Activated naive CD8-positive, alpha-beta T cell treated with anti-CD3 and anti-CD28 coated beads for 36 hours (primary cell): ENCODE measurements at places on chromosomes 1 and 21. TPM values are rescaled to one million over a fixed set of nuclear protein-coding genes. Genes with fewer than 3 reads are reported as not detected.

The AGRN gene
- total RNA-seq: 30.5 TPM

DNA sequence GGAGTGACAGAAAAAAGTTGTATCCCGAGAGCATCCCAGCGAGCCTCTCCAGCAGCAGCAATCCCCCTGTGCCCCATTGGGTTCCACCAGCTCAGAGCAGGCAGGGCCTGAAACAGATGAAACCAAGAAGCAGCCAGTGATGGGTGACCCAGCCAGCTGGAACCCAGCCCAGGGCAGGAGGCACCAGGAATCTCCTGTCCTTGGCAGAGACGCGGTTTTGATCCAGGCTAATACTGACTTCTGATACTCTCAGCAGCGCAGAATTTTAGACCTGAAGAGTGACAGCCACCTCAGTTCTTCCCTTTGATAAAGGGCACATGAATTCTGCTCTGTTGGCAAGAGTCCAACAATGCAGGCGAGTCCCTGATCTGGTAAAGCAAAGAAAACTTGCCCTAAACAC is 11.4 kb upstream of the OLIG1 start:
- DNase-seq: no peak
- H3K27me3 ChIP-seq: peaks cover 13% of the 10 kb centered on the region
- peaks cover 9% of the 10 kb centered on the region for H3K4me1 ChIP-seq

The CD52 gene
- total RNA-seq: 278 TPM

- no peak overlapping the region for H3K4me3 ChIP-seq
- peaks cover 10% of the 10 kb centered on the region for H3K27me3 ChIP-seq
- no peaks in the 10 kb centered on the region for H3K4me1 ChIP-seq
- H3K36me3 ChIP-seq: no peaks in the 10 kb centered on the region
These were observed 123.7 kb downstream of the DAB1 start for GRCh38 chr1:57300186-57300585.

DNA sequence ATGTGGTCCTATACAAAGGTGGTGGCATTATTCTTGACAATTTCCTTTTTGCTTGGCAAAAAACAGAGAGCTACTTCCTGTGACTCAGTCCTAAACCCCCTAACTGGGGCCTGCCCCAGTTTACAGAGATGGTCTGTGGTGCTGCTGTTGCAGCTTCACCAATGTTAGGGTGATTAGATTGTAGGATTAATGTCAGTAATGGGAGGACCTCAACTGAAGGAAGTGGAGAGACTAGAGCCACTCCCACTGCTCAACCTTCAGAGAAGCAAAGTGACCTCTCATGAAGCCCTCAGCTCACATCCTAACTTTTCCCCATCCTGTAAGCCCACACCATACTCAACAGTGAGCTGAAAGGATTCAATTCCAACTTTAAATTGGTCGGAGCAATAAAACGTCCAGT is 3.6 kb downstream of the S100A6 start:
- DNase-seq: peak; percentile 56
- peak overlapping the region; percentile 93 for H3K4me3 ChIP-seq
- no peaks in the 10 kb centered on the region for H3K27me3 ChIP-seq
- peak overlapping the region; percentile 90 for H3K27ac ChIP-seq
- peaks cover 19% of the 10 kb centered on the region for H3K36me3 ChIP-seq

DNA sequence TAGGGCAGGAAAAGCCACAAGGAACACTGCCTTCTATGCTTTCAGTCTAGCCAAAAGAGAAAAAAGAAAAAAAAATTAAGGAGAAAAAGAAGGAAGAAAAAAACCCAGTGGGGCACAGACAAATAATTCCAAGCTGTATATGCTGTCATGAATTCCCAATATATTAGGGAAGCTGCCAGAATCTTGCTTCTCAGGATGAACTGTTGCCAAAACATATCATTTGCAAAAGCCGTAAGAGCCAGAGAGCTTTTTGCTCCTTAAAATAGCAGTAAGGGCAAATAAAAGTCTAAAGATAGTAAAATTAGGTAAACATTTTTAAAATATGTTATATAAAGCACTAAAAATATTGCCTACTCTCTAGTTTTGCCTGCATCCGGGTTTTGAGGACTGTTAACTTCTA is 52.1 kb downstream of the PGM1 start:
- no peak overlapping the region for H3K4me3 ChIP-seq
- H3K4me1 ChIP-seq: no peaks in the 10 kb centered on the region
- H3K36me3 ChIP-seq: peaks cover 9% of the 10 kb centered on the region
- no peaks in the 10 kb centered on the region for H3K27me3 ChIP-seq
- DNase-seq: no peak
- no peak overlapping the region for H3K27ac ChIP-seq
